Left renal pelvis (tissue), 4 donors: ENCODE measurements at places on chromosomes 4 and X.

GRCh38 chrX:97685753-97686152 is 802.0 kb downstream of the RPA4 start:
- no peak for DNase-seq

DNA sequence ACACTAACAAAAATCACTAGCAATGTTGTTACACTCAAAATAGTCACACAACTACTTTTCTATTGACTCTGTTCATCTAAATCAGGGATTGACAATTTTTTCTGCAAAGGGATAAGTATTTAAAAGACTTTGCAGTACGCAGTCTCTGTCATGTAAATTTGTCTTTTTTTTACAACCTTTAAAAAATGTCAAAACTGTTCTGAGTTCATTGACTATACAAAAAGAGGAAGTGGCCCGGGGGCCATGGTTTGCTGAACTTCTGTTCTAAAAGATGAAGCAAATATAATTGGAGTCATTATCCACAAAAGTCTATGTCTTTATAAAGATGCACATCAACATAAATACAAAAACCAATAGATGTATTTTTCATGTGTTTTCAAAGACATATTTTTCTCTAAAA is 1310.3 kb downstream of the RPA4 start:
- no peak for DNase-seq

DNA sequence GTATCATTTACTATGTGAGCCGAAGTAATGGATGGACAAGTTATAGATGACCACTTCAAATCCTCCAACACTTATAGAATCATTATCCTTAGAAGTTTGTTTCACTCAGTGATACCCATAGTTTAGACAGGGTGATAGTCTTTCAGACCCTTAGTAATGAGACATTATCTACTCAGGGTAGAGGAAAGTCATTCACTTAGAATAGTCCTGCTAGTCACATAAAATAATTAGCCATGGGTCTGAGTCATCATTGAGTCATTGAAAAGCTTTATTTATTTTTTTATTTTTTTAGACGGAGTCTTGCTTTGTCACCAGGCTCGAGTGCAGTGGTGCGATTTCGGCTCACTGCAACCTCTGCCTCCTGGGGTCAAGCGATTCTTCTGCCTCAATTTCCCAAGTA is 321.7 kb upstream of the FSTL5 start:
- no peak for DNase-seq

GRCh38 chrX:9650091-9650490 is 115.6 kb downstream of the GPR143 start:
- no peak for DNase-seq

GRCh38 chrX:103215425-103215991 is 600 bp downstream of the BEX4 start:
- peak; percentile 36 for DNase-seq

DNA sequence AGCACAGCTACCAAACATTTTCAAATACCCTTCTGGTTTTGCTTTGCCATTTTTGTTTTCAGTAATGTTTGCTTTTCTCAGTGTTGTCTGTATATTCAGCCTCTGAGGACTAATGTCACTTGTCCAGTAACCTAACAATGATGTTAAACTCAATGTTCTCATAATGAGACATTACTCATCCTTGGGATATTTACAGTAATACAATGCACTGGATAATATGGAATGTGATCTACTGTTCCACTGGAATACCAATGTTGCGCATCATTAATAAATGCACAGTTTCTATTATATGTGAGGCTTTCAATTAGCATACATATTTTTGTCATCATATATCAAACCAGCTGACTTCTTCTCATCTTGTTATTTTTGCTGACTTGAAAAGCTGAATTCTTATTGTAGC is 259.1 kb downstream of the SH2D1A start:
- DNase-seq: no peak

GRCh38 chr4:121950680-121951520 is 960 bp downstream of the TRPC3 start:
- no peak for DNase-seq

GRCh38 chr4:112213856-112214255 is 17.7 kb upstream of the AP1AR start:
- DNase-seq: no peak

DNA sequence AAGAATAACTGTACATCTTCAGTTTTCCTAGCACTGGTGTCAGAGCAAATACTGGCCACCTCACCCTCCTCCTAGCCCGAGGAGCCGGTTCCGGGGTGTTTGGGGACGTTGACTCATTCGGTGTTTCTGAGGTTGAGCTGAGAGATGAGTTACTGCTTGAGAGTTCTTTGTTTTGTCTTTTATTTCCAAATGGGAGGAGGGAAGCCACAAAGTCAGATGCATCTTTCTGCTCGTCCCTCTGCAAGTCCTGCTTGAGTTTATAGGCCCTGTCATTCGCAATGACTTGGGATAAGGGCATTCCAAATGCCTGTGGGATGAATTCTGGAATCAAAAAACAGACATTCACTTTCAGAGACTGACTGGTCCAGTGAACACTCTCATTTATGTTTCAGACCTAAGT is 77.5 kb downstream of the HCCS start:
- DNase-seq: no peak

- no peak for DNase-seq
Measured at GRCh38 chr4:76943790-76944189, 5.8 kb upstream of the SEPTIN11 start.

GRCh38 chrX:24789047-24789446 is 95.3 kb downstream of the POLA1 start:
- DNase-seq: no peak

GRCh38 chr4:104740161-104740560 is 245.5 kb upstream of the CXXC4 start:
- DNase-seq: no peak

- no peak for DNase-seq
Measured at GRCh38 chr4:749698-750666, 44.4 kb downstream of the PCGF3 start.

DNA sequence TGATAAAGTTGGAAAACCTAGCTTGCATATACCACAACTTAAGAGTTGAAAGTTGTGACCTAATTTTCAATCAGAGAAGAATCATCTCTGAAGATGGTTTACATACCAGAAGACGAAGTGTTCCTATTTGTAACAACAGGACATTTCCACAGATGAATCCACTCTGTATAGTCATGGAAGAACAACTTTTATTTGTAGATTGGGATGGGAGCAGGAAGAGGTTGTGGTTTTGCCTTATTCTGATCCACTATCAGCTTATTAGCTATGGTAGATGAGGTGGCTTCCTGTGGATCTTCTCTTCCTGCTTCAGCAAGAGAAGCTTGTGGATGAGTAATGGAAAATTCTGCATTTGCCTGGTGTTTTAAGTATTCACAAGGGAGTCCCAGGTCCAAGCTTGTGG is 18.6 kb upstream of the SUPT20HL1 start:
- no peak for DNase-seq

DNA sequence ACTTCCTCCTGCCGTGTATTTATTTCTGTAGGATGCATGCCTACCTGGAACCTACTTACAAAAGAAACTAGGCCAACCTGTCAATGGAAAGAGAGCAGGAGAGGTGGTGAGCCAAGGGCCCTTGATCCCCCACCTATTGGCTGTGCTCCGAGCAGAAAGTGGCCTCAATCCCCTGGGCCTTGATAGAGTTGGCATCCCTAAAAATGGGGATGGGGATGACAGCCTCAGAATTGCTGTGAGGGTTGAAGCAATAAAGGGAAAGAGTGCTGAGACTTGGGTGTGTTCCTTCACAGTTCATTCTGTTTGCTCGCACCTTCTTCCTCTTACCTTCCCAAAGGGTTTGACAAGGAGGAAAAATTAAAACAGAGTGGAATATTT is 314.7 kb downstream of the STK32B start:
- DNase-seq: no peak

DNA sequence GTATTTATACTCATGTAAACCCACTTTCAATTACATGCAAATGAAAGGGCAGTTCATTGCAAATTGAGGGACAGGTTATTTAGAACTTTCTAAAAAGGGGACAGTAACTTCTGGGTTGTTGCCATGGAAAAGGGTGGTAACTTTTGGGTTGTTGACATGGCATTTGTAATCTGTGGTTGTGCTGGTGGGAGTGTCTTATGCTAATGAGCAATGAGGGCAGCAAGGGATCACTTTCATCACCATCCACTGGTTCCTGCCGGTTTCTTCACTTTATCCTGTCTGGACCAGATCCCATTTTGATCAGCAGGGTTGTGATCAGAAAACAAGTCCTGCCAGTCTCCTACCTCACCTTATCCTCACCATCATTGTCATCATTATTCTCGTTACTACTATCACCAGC is 32.0 kb downstream of the EVC start:
- no peak for DNase-seq

- DNase-seq: no peak
Measured at GRCh38 chrX:136731207-136731782, 49.4 kb downstream of the ARHGEF6 start.

DNA sequence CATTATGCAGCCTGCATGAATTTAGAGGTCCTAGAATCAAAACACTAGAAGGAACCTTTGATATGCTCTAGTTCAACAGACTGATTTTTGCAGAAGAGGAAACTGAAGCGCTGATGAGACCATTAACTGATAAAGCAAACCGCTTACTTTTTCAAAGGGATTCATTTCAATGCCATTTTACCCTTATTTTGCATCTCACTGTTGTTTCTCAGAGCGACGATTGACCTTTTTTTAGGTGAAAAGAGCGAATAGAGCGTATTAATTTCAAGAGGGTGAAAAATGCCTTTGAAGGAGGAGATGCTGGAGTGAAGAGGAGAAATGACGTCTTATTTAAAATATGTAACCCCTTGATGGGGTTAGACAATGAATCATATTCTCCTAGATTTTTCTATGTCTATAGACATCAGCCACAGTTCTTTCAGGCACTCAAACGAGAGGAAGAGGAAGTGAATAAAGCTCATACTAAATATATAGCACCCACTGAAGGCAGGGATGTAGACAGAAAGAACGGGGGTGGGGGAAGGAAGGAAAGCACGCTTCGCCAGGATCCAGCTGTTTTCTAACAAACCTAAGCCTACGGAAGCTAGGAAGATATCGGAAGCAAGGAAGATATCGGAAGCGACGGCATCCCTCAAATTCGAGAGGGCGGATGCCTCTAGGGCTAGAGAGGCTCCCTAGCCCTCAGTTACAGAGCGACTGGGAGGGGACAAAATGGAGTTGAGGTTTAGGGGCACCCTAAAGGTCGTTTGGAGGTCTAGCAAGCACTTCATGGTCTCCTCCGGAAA is 848 bp downstream of the ACSL4 start:
- no peak for DNase-seq

- DNase-seq: no peak
Measured at GRCh38 chrX:72057849-72058248, 73.9 kb downstream of the RTL5 start.

GRCh38 chrX:134999469-134999868 is 8.7 kb downstream of the SMIM10 start:
- DNase-seq: no peak

DNA sequence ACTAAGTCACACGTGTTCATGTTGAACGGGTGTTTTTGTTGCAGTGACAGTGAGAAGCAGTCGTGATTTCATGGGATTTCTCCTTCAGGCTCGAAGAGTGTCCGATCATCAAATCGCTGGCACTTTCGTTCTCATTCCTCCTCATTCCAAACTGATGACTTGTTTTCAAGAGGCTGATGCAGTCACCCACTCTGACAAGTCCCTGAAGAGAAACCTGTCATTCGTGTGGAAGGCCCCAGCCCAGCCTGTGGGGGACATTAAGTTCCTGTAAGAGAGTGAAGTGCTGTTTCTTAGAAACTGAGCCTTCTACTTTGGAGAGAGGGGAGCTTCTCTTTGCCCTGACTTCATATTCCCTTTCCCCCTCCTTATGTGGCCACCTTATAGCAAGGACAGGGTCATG is 8.0 kb downstream of the REELD1 start:
- no peak for DNase-seq
